ENCODE measurements at places on chromosomes 1 and 21.
A peak's percentile ranks its signal among the peaks of the same experiment; 100 is the strongest.

- no peak for DNase-seq
These were observed 45.2 kb upstream of the FMO2 start for GRCh38 chr1:171139890-171140289.

DNA sequence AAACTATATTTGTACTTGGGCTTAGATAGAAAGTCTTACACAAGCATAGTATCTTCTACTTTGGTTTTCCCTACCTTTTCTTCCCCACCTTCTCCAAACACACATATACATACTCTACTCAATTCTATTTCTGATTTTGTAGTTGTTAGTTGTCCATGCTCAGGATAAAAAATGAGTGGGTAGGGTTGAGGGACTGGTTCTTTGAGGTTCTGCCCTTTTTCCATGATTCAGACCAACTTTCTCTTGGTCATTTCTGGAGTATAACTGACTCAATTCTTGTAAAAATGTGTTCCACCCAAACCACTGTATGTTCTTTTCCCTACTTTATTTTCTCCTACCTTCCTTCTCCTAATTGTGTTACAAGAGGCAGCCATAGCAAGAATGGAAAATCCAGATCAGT, 3.3 kb downstream of the CFAP126 start:
- DNase-seq, result no peak

GRCh38 chr1:39799770-39800470, 11.3 kb upstream of the BMP8B start:
- peak; percentile 59 for DNase-seq

DNA sequence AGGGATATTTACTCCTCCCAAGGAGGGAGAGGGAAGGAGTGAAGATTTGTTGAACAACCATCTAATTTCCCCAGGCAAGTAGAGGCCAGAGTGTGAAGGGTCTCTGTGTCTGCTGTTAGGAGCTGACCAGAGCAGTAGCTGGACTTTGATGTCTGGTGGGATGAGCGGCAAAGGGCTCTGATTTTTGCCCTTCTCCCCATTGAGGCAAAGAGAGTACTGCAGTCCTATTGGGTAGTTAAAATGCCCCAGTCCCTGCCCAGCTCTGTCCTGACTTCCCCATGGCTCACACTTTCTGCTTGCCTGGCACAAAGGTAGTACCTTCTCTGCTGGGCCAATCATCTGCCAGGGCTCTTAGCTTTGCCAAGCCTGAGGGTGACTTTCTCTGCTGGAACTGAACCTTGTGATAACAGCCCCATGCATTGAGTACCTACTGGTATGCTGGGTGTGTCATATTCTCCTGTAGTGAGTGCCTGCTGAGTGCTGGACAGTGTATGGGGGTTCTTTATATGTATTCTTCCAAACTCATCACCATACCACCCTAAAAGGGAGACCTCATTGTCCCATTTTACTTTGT, 64.0 kb upstream of the SELENON start:
- DNase-seq, result no peak

DNA sequence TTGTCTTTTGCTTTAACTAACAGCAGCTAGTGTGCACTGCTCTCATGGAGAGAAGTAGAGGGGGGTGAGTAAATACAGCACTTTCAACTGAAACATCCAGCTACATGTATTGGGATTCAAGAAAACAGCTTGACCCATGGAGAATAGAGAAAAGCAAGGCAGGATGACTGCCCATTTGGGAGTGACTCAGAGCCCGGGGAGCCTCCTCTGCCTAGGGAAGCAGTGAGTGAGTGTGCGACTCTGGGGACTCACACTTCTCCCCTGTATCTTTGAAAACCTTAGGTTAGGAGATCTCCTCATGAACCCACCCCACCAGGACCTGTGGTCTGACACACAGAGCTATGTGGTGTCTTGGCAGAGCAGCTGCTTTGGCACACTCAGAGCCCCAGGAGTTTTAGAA, 82.0 kb upstream of the PTGFR start:
- no peak for DNase-seq

DNA sequence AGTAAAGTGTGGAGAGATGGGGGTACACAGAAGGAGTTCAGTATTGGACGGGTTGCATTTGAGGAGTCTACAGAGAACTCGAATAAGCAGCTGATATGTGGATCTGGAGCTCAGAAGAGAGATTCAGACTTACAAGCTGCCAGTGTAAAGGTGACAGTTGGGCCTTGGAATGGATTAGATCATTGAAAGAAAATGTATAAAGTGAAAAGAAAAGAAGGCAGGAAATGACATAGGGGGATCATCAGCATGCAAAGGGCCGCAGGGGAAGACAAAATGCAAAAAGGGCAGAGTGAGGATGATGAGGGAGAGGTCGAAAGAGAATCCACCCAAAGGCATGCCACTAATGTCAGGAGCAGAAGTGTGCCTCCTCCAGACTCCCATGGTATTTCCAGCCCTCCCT, 273.3 kb downstream of the TNR start:
- no peak for DNase-seq

GRCh38 chr1:89285745-89286380, 13.2 kb upstream of the GBP5 start:
- no peak for DNase-seq

- no peak for DNase-seq
These were observed 151.1 kb downstream of the GABPA start for GRCh38 chr21:25885880-25886279.

- DNase-seq, result no peak
These were observed 46.7 kb upstream of the CXADR start for GRCh38 chr21:17466166-17466565.

- DNase-seq, result no peak
These were observed at the start of gene CFHR4 for GRCh38 chr1:196887515-196888239. Gene CFHR4, plus strand, starts transcription at chr1:196888052. Its CDS starts 99 bp downstream, at chr1:196888151.

DNA sequence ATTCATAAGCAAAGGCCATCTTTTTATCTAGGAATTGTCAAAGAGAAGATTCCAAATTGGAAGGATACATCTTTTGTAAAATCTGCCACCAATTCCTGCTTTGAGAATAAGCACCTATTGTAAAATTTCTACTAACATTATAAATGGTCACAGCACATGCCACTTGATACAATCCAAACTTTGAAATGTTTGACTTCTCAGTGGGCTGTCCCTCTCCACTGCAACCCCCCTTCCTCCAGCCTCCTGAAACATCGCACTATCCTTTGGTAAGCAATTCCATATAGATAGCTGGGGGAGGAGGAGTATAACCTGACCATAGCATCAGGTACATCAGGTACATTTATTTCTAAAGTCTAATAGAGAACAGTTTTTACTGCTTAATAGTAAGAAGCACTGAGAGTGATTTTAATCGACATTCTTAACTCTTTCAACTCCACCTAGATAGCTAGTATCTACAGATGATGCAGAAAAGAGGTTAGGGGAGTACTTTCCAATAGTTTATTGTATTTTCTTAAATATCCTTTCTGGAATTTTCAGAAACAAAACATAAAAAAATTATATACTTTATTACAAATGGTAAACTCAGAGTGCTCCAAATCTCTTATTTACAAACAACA, 2.9 kb downstream of the JUN start:
- no peak for DNase-seq

DNA sequence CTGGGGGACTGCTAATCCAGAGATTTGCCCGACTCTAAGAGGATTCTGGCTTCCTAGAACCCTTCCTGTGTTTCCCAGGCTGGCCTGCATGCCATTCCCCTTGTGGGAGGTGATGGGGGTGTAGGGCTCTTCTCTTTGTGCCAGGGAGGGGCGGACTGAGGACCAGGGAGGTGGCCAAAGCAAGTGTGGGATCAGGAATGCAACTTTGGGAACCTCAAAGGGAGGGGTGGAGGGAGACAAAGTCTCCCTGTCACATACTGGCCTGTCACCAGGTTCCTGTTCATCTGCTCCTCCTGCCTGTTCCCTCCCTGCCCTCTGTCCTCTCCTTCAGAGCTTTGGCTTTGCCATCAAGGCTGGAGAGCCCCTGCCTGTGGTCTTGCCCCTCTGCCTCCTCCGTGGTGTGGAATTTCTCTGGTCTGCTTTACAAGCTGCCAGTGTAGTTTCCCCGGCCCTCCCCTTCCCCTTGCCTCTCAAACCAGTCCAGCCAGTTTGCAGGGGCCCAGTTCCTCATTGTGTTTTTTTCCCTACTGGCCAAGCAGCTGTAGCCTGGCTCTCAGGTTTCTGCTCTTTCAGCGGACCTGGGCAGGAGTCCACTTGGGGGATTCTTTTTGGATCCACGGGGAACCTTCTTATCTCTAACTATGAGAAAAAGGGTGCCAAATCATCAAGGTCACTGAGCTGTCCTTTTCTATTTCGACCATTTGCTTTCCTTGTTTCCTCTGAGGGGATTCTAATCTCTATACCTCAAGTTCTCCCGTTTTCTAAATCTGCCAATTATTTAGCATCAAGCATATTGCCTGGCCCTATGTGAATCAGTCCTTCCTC, 1.8 kb downstream of the CGN start:
- DNase-seq, result peak; percentile 96

DNA sequence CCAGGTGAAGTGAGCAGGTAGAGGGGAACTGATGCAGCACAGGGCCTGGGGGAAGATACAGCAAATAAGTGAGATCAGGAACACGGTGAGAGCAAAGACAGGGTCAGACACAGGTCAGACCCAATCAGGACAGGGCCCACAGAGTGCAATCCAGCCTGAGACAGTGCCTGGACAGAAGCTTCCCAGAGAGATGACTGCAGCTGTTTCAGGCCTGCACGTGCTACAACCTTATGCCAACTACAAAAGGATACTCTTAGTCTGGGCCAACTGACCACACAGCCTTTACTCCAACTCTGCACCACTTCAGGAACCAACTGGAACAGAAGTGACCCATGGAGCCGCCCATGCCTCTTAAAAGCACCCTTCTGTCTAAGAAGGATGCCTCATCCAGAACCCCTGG, 228.0 kb downstream of the TOMM20 start:
- DNase-seq, result no peak

DNA sequence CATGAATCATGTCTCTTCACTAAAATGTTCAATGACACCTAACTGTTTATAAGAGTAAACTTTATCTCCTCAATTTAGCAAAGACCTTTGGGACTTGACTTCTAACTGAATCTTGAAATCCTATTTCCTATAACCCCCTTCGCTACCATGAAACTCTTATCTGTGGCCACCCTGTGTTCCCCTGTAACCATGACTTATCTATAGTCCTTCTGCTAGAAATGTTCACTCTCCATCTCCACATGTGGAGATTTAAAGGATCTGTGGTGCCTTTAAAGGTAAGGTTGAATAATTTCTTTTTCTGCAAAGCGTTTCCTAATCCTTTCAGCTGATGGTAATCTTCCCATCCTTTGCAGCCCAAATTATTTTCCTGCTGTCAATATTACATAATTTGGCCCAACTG, 436.3 kb upstream of the RUNX1 start:
- DNase-seq, result no peak

DNA sequence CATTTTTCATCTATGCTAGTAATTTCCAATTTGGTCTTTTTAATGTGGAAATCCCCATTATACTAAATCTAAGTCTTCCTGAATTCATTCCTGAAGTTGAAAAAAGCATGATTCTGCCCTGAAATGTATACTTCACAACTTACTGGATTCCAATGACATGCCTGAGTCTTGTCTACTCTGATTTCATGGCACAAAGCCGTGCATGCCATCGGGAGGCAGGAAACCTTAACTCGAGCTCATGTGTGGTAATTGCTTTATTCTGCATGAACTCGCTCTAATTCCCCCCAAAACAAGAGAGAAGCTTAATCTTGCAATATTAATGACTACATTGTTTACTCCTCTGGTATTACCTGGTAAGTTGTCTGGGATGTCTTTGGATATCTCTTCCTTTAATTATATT, 39.6 kb upstream of the PBX1 start:
- DNase-seq, result no peak

GRCh38 chr1:75237316-75237715, 103.1 kb downstream of the LHX8 start:
- no peak for DNase-seq

- DNase-seq, result no peak
These were observed 78.6 kb downstream of the KCNN3 start for GRCh38 chr1:154791292-154792166.

DNA sequence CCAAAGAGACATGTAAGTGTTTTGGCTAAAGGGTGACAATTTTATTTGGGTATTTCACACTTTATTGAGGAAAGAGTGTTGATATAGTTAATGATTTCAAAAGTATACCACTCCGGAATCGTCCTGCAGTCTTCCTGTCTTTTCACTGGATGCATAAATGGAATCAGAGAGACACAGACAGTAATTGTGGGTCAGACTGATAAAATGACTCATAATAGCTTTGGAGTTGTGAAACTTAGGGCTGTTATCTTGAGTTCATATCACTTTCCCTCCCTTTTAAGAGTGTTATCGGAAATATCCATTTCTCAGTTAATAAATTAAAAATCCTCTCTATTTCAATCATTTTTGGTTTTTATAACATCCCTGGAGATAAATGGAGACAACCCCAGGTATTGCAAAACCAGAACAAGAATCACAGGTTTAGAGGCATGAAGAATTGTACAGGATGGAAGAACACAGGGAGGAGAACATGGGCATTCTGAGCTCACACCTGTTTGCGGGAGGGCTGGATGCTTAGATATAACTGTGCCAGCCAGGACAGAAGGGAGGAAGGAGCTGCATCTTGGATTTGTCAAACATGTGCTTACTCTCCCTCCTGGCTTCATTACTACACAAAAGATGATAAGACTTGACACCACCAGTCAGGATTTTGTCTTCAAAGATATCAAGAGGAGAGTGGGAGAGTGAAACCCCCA, 185.4 kb downstream of the LMO4 start:
- no peak for DNase-seq

GRCh38 chr1:89687254-89687653, 54.3 kb downstream of the LRRC8C start:
- no peak for DNase-seq

GRCh38 chr1:247539215-247539614, 3.0 kb upstream of the OR2C3 start:
- no peak for DNase-seq

- DNase-seq, result no peak
These were observed 101.5 kb upstream of the ARHGEF16 start for GRCh38 chr1:3352952-3353331.

DNA sequence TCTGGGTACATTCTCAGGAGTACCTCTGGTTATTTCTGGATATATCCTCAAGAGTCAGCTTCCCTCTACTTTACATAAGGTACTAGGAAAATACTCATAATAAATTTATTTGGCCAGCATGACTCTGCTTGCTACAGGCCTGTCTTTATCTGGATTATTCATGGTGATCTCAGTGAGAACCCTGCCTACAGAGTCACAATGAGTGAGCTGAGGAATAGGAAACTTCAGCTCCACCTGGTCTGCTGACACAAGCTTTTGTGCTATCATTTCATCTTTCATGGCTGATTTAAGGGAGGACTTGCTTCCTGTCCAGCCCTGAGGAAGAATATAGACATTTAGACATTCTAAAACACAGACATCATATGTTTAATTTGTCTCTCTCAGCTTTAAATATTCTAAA, 19.5 kb upstream of the SUCO start:
- DNase-seq, result no peak

DNA sequence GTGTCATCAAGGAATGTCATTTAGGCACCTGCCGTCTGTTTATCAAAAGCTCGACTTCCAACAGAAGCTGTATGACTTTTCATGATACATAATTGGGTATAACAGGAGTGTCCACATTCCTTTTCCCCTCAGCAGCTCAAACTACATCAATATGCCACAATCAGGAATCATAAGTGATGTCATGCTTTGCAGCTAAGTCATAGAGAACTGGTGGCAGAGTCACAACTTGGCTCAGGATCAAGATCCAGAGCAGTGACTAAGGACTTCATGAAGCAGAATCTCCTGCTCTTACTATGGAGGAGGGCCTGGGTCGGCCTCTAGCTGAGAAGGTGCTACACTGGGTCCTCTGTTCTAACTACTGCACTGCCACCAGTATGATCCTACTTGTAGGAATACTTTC, 36.5 kb upstream of the AGBL4 start:
- DNase-seq, result no peak

- no peak for DNase-seq
These were observed 2.3 kb downstream of the LDLRAD2 start for GRCh38 chr1:21814241-21814918.
